Lung microvascular endothelial cell (primary cell): ENCODE measurements at places on chromosomes 2 and 18. TPM values are rescaled to one million over a fixed set of nuclear protein-coding genes. Genes with fewer than 3 reads are reported as not detected.

The LAMA3 gene
- 2.4 and 2.8 TPM in 2 replicates for total RNA-seq

The KRTCAP3 gene
- total RNA-seq: not detected in 2 replicates

The REG3G gene
- not detected in 2 replicates for total RNA-seq

The SLC5A7 gene
- not detected in 2 replicates for total RNA-seq

The CSRNP3 gene
- total RNA-seq: 0.44 and 0.99 TPM in 2 replicates

The FBXO41 gene
- total RNA-seq: under 0.01 and 0.22 TPM in 2 replicates

The KHK gene
- total RNA-seq: 2.2 and 3.4 TPM in 2 replicates

The PROKR1 gene
- total RNA-seq: not detected in 2 replicates

The IDH1 gene
- 69.2 and 86.3 TPM in 2 replicates for total RNA-seq

The LYPD1 gene
- total RNA-seq: 1.1 and 1.2 TPM in 2 replicates

The ANKRD30B gene
- total RNA-seq: under 0.01 TPM in 1 of 2 replicates, not detected in the other

The DSG4 gene
- total RNA-seq: not detected in 2 replicates

The MARCHF4 gene
- total RNA-seq: 0.20 and 0.22 TPM in 2 replicates

The PLEKHB2 gene
- total RNA-seq: 95.7 and 101 TPM in 2 replicates

The ALK gene
- not detected in 2 replicates for total RNA-seq

The CNDP1 gene
- not detected in 2 replicates for total RNA-seq

The COL3A1 gene
- total RNA-seq: 2.2 and 6.2 TPM in 2 replicates

The GDF7 gene
- 2.8 and 19.6 TPM in 2 replicates for total RNA-seq

The ZC3H6 gene
- total RNA-seq: 1.2 and 1.5 TPM in 2 replicates

The SCLY gene
- total RNA-seq: 11.1 and 12.1 TPM in 2 replicates

The CBLN2 gene
- total RNA-seq: under 0.01 TPM in 1 of 2 replicates, not detected in the other

The ZSWIM2 gene
- not detected in 2 replicates for total RNA-seq

The LYG2 gene
- total RNA-seq: not detected in 2 replicates

The PLB1 gene
- 0.20 and 0.22 TPM in 2 replicates for total RNA-seq

The CXCR1 gene
- total RNA-seq: not detected in 2 replicates

The GAL3ST2 gene
- not detected in 2 replicates for total RNA-seq

The LOXL3 gene
- total RNA-seq: 0.65 and 1.2 TPM in 2 replicates

The CD28 gene
- under 0.01 and 0.20 TPM in 2 replicates for total RNA-seq

The CNOT9 gene
- 35.7 and 38.3 TPM in 2 replicates for total RNA-seq

The TUBB8B gene
- not detected in 2 replicates for total RNA-seq

The GNAL gene
- under 0.01 and 0.22 TPM in 2 replicates for total RNA-seq

The NTSR2 gene
- total RNA-seq: not detected in 2 replicates

The GPR55 gene
- total RNA-seq: not detected in 2 replicates

The TRABD2A gene
- 0.87 and 0.99 TPM in 2 replicates for total RNA-seq

The ADD2 gene
- total RNA-seq: 2.0 and 7.2 TPM in 2 replicates

The PFN4 gene
- under 0.01 and 0.20 TPM in 2 replicates for total RNA-seq

The IL1R2 gene
- total RNA-seq: 0.20 and 0.22 TPM in 2 replicates

The BCL11A gene
- 0.40 and 0.65 TPM in 2 replicates for total RNA-seq

The ST8SIA3 gene
- total RNA-seq: not detected in 2 replicates

The ANKRD30BL gene
- not detected in 2 replicates for total RNA-seq

The AAK1 gene
- 15.5 and 18.5 TPM in 2 replicates for total RNA-seq

The RBM43 gene
- total RNA-seq: 0.60 and 1.5 TPM in 2 replicates

The SCN2A gene
- total RNA-seq: under 0.01 TPM in 1 of 2 replicates, not detected in the other

The SP140 gene
- total RNA-seq: not detected in 2 replicates

The PLCL1 gene
- total RNA-seq: 0.20 and 1.7 TPM in 2 replicates

The UCN gene
- total RNA-seq: 0.40 and 0.44 TPM in 2 replicates

The LAPTM4A gene
- 104 and 126 TPM in 2 replicates for total RNA-seq

The DTNA gene
- 0.40 and 0.44 TPM in 2 replicates for total RNA-seq

The DES gene
- 0.20 TPM in 1 of 2 replicates, not detected in the other for total RNA-seq
